ENCODE measurements at places on chromosomes 16 and 17. TPM values are rescaled to one million over a fixed set of nuclear protein-coding genes. Genes with fewer than 3 reads are reported as not detected.

DNA sequence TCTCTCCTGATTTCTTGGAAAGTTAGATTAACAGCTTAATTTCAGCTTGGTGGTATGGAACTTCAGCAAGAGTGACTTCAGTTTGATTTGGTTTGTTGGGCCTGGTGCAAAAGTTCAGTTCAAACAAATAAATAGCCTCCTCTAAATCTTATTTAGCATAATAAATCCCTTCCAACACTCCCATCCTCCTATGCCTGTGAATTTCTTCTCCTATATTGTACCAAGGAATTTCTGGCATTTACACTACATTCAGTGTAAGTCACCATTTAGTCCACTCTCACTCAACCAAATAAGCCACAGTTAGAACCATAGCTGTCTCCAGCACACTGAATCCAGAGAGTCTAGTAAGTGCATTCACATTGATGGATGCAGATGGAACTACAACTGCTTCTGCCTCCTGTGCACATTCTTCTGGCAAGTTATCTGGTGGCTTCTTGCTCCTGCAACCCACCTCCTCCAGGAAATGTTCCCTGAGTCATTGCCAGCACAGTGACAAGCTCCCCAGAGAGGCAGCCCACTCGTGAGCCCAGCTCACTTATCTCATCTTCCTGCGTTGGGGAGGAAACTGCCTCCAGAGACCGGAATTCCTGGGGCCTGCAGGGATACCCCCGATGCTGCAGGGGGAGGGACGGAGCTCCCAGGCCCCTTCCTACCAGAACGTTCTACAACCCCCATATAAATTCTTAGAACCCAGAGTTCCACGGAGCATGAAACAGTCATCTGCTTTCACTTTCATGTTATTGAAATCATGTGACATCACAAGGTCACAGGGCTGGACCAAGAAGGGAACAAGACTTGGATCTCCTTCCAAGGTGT, 318.3 kb downstream of the PHKB start:
- no peaks in the 10 kb centered on the region for H3K4me1 ChIP-seq
- no peak overlapping the region for H3K27ac ChIP-seq
- no peaks in the 10 kb centered on the region for H3K27me3 ChIP-seq
- DNase-seq = no peak
- no peaks in the 10 kb centered on the region for H3K36me3 ChIP-seq
- H3K4me3 ChIP-seq = peak overlapping the region; percentile 14

Gene PDK2
- 31.6 TPM for total RNA-seq

DNA sequence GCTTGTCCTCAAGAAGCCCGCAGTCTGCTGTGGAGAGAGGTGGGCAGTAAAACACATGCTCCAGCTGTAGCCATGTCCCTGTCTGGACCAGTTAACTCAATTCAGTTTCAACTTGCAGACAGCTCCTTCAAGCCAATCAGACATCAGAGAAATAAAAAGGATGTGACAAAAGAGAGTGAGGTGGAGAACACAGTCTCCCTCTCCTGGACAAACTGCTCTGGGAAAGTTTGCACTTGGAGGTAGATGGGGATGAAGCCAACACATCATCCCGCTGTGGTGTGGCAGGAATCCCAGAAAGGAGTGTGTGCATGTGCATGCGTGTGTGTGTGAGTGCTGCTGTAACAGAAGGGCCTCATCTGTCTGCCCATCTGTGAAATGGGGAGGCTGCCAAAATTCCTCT, 358.6 kb upstream of the ASIC2 start:
- H3K27me3 ChIP-seq = peaks cover 14% of the 10 kb centered on the region
- no peak overlapping the region for H3K27ac ChIP-seq
- no peak for DNase-seq
- H3K4me1 ChIP-seq = peaks cover 7% of the 10 kb centered on the region
- H3K36me3 ChIP-seq = no peaks in the 10 kb centered on the region

Gene HSD17B1
- total RNA-seq = 0.50 TPM
